Mucosa of gallbladder (tissue), 1 donor: ENCODE measurements at places on chromosomes 16 and 17. TPM values are rescaled to one million over a fixed set of nuclear protein-coding genes. Genes with fewer than 3 reads are reported as not detected.

The RAB11FIP4 gene
- 37.6 TPM for total RNA-seq

- no peak for DNase-seq
Measured at GRCh38 chr16:12569061-12569460, 234.6 kb downstream of the CPPED1 start.

DNA sequence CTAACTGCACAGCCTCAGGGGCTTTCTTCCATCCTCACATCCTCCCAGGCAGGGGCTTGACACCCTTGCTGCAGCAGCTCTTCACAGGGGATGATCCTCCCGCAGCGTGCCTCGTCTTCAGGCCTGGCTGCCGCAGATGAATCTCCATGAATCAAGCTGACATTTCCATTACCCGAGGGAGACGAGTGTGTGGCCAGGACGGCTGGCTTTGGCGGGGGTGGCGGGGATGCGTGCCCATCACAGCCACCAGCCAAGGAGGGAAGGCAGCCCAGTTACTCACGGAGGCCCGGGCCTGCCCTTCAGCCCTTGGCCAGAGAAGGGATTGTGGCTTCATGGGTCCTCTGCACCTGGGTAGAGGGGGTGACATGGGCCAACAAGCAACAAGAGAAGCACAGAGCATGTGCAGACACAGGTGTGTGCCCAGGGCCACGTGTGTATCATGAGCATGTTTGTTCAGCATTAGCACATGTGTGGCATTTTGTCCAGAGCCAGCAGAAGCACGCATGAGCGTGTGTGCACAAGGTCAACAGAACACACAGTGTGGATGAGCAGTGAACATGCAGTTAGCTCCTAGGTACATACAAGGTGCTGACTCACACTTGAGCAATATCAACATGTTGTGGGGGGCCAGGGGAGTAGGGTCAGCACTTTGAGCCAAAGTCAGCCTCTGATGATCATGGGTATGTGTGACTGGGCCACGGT, 236.4 kb downstream of the KATNIP start:
- DNase-seq = no peak

The SDR42E2 gene
- 0.26 TPM for total RNA-seq

DNA sequence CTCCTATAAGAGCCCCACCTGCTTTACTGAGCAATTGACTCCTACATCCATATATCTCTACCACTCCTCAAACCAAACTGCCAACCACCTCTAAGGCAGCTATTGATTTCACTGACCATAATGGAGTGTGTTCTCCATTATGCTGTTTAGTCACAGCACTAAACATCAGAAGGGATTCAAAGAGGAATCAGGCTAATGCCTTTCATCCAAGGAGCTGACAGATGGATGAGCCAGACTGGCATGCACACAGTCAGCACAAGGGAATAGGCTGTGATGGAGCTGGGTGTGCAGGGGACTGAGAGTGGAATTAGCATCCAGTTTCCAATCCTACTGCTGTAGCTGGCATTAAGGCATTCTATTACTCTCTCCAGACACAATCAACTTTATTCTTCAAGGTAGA, 88.7 kb upstream of the CCL2 start:
- no peak for DNase-seq
